ENCODE measurements at places on chromosomes 6 and 20. TPM values are rescaled to one million over a fixed set of nuclear protein-coding genes. Genes with fewer than 3 reads are reported as not detected.
A peak's percentile ranks its signal among the peaks of the same experiment; 100 is the strongest.

KCNQ2 gene
- polyA plus RNA-seq, result not detected

- H3K4me1 ChIP-seq, result no peaks in the 10 kb centered on the region
- no peak for DNase-seq
- no peak overlapping the region for H3K4me3 ChIP-seq
- H3K27me3 ChIP-seq, result no peaks in the 10 kb centered on the region
Observed at GRCh38 chr6:84220809-84221409, 6.5 kb downstream of the CEP162 start.

GRCh38 chr6:150250826-150251225 is 108.0 kb downstream of the PPP1R14C start:
- no peaks in the 10 kb centered on the region for H3K36me3 ChIP-seq
- no peak for DNase-seq
- no peaks in the 10 kb centered on the region for H3K4me1 ChIP-seq

SEL1L2 gene
- not detected for polyA plus RNA-seq

SLC22A16 gene
- polyA plus RNA-seq, result not detected

DNA sequence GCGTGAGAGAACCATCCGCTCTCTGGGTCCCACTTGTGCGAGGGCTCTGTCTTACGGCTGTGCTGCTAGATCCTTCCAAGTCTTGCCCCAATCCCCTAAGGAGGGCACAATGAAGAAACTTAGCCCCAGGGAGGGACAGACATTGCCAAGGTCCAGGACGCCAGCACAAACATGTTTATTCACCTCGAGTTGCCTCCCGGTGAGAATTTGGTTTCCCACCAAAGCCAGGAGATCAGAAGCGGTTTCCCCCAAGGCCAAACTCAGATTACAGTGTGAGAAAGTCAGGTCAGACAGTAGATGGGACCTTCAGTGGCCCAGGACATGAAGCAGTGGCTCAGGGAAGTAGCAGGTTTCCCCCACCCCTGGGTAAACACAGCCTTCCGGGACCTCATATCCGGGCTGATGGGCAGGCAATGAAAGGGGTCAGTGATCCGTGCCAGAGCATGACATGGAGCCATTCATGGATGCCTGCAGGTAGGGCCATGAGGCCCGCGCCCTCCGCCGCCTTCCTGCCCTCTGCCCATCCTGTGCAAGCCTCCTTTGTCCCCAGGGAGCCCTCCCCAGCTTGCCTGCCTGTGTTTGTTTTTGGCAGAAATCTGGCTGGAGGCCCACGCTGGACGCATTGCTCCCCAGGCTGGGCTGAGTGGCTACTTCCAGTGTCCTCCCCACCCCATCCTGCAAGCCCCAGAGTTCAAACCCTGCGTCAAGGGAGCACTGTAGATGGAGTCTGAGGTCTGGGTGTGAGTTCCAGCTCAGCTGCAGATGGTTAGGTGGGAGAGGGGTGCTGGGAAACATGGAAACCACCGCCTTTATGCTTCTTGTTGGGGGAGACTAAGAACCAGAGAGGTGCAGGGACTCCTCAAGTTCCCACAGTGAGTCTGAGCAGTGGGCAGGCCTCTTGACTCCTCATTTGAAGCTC is 2.0 kb downstream of the BPIFB2 start:
- no peak overlapping the region for H3K27ac ChIP-seq
- DNase-seq, result no peak
- no peaks in the 10 kb centered on the region for H3K36me3 ChIP-seq
- peaks cover 7% of the 10 kb centered on the region for H3K4me1 ChIP-seq
- H3K27me3 ChIP-seq, result no peaks in the 10 kb centered on the region
- H3K4me3 ChIP-seq, result no peak overlapping the region

DNA sequence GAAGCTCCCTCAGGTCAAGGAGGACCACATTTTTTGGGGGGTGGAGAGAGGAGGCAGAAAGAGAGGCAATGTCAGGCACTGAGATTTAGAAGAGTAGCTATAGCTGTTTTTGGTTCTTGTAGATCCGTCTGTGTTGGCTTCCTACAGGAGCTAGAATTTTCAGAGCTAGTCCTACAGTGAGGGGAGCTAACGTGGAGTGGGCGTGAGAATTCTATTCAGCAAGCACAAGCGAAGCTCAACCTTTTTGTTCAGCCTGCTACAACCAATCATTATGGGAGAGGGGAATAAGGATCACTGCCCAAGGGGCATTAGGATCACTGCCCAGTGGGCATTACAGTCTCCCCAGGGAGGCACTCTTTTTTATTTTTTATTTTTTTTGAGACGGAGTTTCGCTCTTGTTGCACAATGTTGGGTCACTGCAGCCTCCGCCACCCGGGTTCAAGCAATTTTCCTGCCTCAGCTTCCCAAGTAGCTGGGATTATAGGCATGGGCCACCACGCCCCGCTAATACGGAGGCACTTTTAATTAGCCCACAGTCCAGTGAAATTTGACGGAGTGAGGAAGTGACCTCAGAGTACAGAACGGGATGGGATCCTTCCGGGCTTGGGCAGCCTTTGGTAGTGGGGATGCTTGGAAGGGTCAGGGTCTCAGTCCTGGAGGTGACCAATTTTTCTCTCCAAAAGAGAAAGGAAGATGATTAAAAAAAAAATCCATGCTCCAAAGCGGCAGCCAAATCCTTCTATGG is 1.1 kb upstream of the PANK2 start:
- H3K36me3 ChIP-seq, result no peaks in the 10 kb centered on the region
- H3K27ac ChIP-seq, result peak overlapping the region; percentile 91
- H3K27me3 ChIP-seq, result no peaks in the 10 kb centered on the region
- no peak for DNase-seq
- peaks cover 27% of the 10 kb centered on the region for H3K4me1 ChIP-seq

C20orf202 gene
- 0.10 TPM for polyA plus RNA-seq

DNA sequence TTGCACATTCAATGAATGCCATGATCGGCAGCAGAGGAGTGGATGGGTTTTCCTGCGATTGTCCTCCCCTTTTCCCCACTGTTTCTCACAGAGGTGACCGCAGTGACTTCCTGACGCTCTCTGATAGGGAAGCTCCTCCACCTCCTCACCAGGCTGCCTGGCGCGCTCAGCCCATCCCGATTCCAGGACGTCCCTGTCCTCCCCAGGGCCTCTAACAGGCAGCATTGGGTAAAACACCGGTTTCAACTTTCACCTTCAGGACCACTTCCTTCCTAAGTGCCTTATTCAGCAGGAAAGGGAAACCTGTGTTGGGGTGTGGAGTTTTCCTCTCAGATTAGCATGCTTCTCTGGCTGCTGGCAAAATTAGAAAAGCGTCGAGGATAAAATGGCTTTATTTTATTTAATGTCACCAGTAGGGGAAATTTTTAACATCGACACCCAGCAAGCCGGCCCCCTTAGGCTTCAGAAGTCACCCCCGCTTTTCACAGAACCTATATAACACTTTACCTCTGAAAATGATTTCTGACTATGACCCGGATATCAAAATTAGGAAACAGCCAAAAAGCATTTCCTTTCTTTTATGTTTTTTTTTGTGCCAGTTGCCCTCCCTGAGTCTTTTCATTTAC is 570.4 kb upstream of the GJE1 start:
- H3K4me3 ChIP-seq, result peak overlapping the region; percentile 27
- no peaks in the 10 kb centered on the region for H3K36me3 ChIP-seq
- H3K27me3 ChIP-seq, result no peaks in the 10 kb centered on the region
- H3K27ac ChIP-seq, result peak overlapping the region; percentile 85
- peaks cover 6% of the 10 kb centered on the region for H3K4me1 ChIP-seq
- no peak for DNase-seq

MYLK2 gene
- polyA plus RNA-seq, result not detected

RNF182 gene
- not detected for polyA plus RNA-seq

Measured in liver (tissue), 10 donors.